Natural killer cell treated with Interleukin-12 subunit alpha and Interleukin-12 subunit beta and Interleukin-15 and Interleukin-18, amount 100 ng/mL, for 72 hours (primary cell): ENCODE measurements at places on chromosomes 1 and 21.

DNA sequence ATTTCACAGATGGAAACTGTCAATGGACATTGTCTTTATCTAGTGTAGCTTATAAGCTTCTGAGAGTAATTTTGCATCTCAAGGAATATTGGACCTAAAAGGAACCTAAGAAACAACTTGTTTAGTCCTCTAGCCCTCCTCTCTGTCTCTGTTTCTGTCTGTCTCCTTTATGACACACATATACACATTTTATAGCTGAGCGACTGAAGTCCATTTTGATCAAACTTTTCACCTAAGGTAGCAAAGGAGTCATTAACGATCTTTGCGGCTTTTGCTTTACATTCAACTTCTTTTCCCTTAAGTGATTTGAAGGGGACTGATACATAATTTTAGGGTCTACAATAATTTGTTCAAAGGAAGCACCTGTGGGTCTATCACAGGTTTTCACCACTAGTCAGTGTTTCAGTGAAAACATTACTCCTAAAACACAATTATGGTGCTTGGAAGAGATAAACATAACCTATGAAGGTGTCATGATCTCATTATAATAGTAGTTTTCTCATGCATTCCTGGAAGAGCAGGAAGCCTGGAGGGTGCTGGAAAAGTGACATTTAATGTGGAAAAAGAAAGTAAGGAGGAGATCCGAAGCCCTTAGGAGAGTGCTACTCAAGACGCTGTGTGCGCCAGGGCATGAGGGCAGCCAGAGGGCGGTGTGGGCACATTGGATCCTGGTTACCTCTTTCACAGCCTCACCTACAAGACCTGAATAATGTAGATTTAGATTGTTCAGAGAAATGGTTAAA lies 248.6 kb downstream of the DNM3 start:
- H3K4me3 ChIP-seq, result no peak overlapping the region
- no peak overlapping the region for H3K27ac ChIP-seq
- H3K4me1 ChIP-seq, result no peaks in the 10 kb centered on the region
- no peaks in the 10 kb centered on the region for H3K36me3 ChIP-seq
- H3K27me3 ChIP-seq, result peaks cover 12% of the 10 kb centered on the region

GRCh38 chr1:29279951-29280391 lies 43.6 kb downstream of the PTPRU start:
- no peaks in the 10 kb centered on the region for H3K36me3 ChIP-seq
- no peak overlapping the region for H3K27ac ChIP-seq
- no peak overlapping the region for H3K4me3 ChIP-seq
- no peak for DNase-seq

DNA sequence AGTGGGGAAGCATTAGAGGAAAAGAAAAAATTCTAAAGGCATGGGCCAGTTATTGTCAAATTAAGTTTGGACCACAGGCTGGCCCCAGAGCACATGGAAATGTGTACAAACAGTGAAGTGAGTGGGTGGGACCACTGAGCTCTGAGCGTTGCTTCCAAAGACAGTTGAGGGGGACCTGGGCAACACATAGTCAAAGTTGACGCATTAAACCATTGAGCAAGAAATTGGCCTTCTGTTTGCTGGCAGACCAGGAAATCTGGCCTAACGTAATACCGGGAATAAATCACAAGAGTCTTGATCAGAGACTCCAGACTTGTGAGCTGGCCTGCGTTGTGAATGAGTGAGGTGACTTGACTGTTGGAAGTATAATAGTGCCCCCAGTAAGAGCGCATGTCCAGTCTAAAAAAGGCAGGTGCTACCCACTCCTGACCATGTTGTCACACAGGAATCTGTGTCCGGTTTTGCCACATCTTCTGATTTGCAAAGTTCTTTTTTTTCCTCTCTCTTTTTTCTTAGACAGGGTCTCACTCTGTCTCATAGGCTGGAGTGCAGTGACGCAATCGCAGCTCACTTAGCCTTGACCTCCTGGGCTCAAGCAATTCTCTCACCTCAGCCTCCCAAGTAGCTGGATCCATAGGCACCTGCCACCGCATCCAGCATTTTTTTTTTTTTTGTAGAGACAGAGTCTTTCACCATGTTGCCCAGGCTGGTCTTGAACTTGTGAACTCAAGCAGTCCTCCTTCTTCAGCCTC lies 10.7 kb downstream of the EPHB2 start:
- DNase-seq, result no peak
- peaks cover 19% of the 10 kb centered on the region for H3K27me3 ChIP-seq
- no peak overlapping the region for H3K27ac ChIP-seq
- no peaks in the 10 kb centered on the region for H3K4me1 ChIP-seq
- no peak overlapping the region for H3K4me3 ChIP-seq

- H3K27me3 ChIP-seq, result peaks cover 11% of the 10 kb centered on the region
- no peak overlapping the region for H3K27ac ChIP-seq
- no peaks in the 10 kb centered on the region for H3K4me1 ChIP-seq
- peaks cover 5% of the 10 kb centered on the region for H3K36me3 ChIP-seq
- DNase-seq, result no peak
Observed at GRCh38 chr1:197073978-197074377, 6.9 kb upstream of the F13B start.

DNA sequence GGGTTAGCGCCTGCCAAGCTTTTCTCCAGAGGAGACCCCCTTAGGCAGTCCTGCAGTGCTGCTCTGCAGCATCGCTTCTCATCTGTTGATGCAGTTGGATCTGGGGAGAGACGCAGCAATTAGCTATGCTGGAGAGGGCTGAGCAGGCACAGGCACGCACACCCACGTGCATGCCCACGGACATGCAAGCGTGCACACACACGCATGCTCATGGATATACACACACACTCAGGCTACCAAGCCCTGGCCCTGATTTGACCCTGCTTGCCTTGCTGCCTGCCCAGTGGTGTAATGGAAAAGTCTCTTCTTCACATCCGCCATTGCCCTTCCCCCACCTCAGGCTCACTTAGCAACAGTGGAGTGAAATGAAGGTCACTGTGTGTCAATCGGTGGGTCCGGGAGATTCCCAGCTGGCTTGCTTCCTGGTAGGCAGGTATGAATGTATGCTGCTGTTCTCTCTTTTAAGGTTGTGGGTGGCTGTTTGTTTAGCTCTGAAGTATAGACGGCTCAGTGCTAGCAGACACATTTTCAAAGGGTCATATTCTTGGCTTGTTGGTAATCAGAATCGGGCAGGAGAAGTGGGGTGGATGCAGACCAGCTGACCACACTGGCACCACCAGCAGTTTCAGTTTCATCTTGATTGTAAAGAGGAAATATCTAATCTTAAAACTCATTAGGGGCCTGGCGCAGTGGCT lies 9.5 kb downstream of the ATP1B1 start:
- no peaks in the 10 kb centered on the region for H3K27me3 ChIP-seq
- DNase-seq, result no peak
- H3K27ac ChIP-seq, result peak overlapping the region; percentile 70

- H3K27ac ChIP-seq, result peak within 1 kb of the TSS; percentile 65
- no peaks in the 10 kb centered on the region for H3K27me3 ChIP-seq
- peak within 1 kb of the TSS; percentile 81 for H3K4me3 ChIP-seq
- H3K4me1 ChIP-seq, result peaks cover 63% of the 10 kb centered on the region
- DNase-seq, result peak; percentile 83
Observed at GRCh38 chr1:160795951-160796383, at the start of gene LY9. Gene LY9 (plus strand): TSS chr1:160796174. CDS start chr1:160796188, 14 bp downstream.

DNA sequence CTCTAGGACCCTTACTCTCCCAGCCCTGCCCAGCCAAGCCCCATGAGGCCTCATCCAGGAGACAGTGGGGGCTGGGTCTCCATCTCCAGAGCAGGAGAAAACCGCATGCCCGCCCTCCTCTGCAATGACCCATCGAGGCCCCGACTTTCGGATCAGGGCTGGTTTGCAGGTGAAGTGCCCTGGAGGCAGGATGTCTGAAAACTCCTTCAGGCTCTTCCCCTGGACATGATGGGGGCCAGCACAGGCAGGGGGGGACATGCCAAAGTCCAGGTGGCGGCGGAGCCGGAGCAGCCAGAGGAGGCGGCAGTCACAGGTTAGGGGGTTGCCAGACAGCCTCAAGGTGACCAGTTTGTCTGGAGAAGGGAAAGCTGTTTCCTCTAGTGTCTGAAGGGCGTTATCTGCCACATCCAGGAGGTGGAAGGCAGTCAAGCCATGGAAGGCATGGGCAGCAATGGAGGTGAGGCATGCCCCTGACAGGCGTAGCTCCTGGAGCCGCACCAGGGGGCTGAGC lies 3.9 kb downstream of the LINGO4 start:
- peaks cover 7% of the 10 kb centered on the region for H3K4me1 ChIP-seq
- DNase-seq, result no peak

GRCh38 chr1:236808005-236808404 lies 12.9 kb downstream of the MTR start:
- H3K4me3 ChIP-seq, result no peak overlapping the region
- H3K4me1 ChIP-seq, result peaks cover 4% of the 10 kb centered on the region
- H3K27me3 ChIP-seq, result no peaks in the 10 kb centered on the region
- no peak overlapping the region for H3K27ac ChIP-seq
- DNase-seq, result no peak
- H3K36me3 ChIP-seq, result peaks cover 16% of the 10 kb centered on the region

GRCh38 chr1:204478172-204478899 lies 16.3 kb downstream of the PIK3C2B start:
- no peak overlapping the region for H3K4me3 ChIP-seq
- no peaks in the 10 kb centered on the region for H3K27me3 ChIP-seq
- peaks cover 66% of the 10 kb centered on the region for H3K4me1 ChIP-seq
- no peak for DNase-seq
- H3K36me3 ChIP-seq, result no peaks in the 10 kb centered on the region
- H3K27ac ChIP-seq, result peak overlapping the region; percentile 84

- H3K36me3 ChIP-seq, result no peaks in the 10 kb centered on the region
- no peak for DNase-seq
- peaks cover 7% of the 10 kb centered on the region for H3K4me1 ChIP-seq
- no peak overlapping the region for H3K27ac ChIP-seq
- H3K4me3 ChIP-seq, result no peak overlapping the region
- no peaks in the 10 kb centered on the region for H3K27me3 ChIP-seq
Observed at GRCh38 chr1:193309936-193310475, 123.6 kb upstream of the B3GALT2 start.

DNA sequence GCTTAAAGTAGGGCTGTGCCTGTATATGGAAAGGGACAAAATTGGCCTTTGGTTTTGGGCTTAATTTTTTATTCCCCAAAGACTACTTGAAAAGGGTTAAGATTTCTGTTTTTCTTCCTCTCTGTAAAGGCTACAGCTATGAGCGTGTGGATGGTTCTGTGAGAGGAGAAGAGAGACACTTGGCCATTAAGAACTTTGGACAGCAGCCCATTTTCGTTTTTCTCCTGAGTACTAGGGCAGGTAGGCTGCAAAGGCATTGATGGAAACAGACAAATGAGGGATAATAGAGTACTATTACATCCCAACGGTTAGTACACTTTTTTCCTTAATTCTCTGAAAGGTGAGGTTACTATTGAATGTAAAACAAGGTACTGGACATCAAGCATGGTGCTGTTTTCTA lies 29.6 kb downstream of the CHD1L start:
- H3K4me3 ChIP-seq, result no peak overlapping the region
- no peaks in the 10 kb centered on the region for H3K4me1 ChIP-seq
- no peak overlapping the region for H3K27ac ChIP-seq
- H3K36me3 ChIP-seq, result peaks cover 39% of the 10 kb centered on the region
- no peaks in the 10 kb centered on the region for H3K27me3 ChIP-seq

GRCh38 chr1:228314658-228315483 lies 91.8 kb downstream of the TRIM11 start:
- H3K27ac ChIP-seq, result no peak overlapping the region
- H3K4me3 ChIP-seq, result no peak overlapping the region
- no peaks in the 10 kb centered on the region for H3K27me3 ChIP-seq
- DNase-seq, result peak; percentile 22

GRCh38 chr21:36079010-36079649 lies 9.3 kb downstream of the CBR1 start:
- peak overlapping the region; percentile 86 for H3K27ac ChIP-seq
- DNase-seq, result no peak
- H3K4me3 ChIP-seq, result peak overlapping the region; percentile 72

GRCh38 chr1:167938080-167938636 lies 1.3 kb upstream of the MPC2 start:
- H3K4me3 ChIP-seq, result peak overlapping the region; percentile 97
- H3K36me3 ChIP-seq, result peaks cover 6% of the 10 kb centered on the region
- no peak for DNase-seq

DNA sequence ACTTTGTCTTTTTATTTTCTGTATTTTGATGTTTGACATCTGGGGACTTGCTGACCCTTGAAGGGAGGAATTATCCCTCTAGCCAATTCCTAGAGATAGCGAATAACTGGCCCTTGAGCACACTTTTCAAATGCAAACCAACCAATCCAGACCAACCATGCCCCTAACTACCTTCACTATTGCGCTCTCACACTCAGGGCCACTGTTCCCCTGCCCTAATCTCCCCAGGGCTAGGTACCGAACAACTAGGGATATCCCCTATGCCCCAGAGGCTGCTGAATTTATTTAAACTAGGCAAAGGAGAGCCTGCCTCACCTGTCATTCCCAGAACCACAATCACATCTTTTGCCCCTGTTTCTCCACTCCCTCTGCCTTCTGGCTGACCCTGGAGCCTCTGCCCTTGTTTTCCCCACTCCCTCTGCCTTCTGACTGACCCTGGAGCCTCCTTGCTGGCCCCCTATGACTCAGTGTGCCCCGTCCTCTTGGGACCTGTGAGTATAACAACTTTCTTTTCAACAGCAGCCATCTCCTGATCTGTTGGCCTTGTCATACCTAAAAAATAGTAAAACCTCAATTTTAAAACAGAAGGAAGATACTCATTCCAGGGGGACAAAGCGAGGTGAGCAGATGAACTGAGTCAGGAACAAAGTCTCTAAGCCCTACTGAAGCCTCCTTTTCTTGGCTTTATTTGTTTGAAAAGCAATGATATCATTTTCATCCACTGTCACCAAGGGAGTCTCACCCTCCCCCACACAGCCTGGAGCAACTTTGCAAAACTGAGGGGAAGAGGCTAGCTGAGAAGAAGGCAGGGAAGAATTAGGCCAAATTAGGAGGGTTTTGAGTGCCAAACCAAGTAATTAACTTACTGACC lies 115.5 kb downstream of the NMNAT2 start:
- H3K4me3 ChIP-seq, result no peak overlapping the region
- no peak overlapping the region for H3K27ac ChIP-seq
- no peak for DNase-seq

GRCh38 chr21:26707246-26707645 lies 134.2 kb upstream of the CYYR1 start:
- H3K4me3 ChIP-seq, result no peak overlapping the region
- no peak overlapping the region for H3K27ac ChIP-seq
- no peaks in the 10 kb centered on the region for H3K36me3 ChIP-seq
- H3K27me3 ChIP-seq, result no peaks in the 10 kb centered on the region
- H3K4me1 ChIP-seq, result no peaks in the 10 kb centered on the region
